Endodermal cell (in vitro differentiated cells): ENCODE measurements at places on chromosomes 2 and 18. TPM values are rescaled to one million over a fixed set of nuclear protein-coding genes. Genes with fewer than 3 reads are reported as not detected.

GRCh38 chr2:33022395-33022985, 75.7 kb downstream of the LTBP1 start:
- no peak for DNase-seq
- H3K27me3 ChIP-seq: no peaks in the 10 kb centered on the region
- H3K4me1 ChIP-seq: peaks cover 3% of the 10 kb centered on the region
- H3K27ac ChIP-seq: no peak overlapping the region

GRCh38 chr2:160324161-160324800, 124.2 kb upstream of the ITGB6 start:
- no peak overlapping the region for H3K4me3 ChIP-seq
- H3K36me3 ChIP-seq: no peaks in the 10 kb centered on the region
- no peaks in the 10 kb centered on the region for H3K27me3 ChIP-seq
- no peak overlapping the region for H3K27ac ChIP-seq

The EPB41L3 gene
- total RNA-seq: 51.6 and 54.4 TPM in 2 replicates

The IL36A gene
- not detected in 3 replicates for total RNA-seq

The TCF23 gene
- total RNA-seq: not detected in 3 replicates

The TEX44 gene
- not detected in 2 replicates for total RNA-seq
